ENCODE measurements at places on chromosomes 13 and 19.

GRCh38 chr13:22168437-22169190 is 497.7 kb downstream of the FGF9 start:
- DNase-seq: no peak

- DNase-seq: peak; percentile 37
Observed at GRCh38 chr13:23871616-23872220, 17.5 kb downstream of the MIPEP start.

GRCh38 chr13:34941436-34941834 is 635 bp upstream of the NBEA start:
- DNase-seq: no peak

- DNase-seq: no peak
Observed at GRCh38 chr13:85411591-85411990, 387.6 kb downstream of the SLITRK6 start.

DNA sequence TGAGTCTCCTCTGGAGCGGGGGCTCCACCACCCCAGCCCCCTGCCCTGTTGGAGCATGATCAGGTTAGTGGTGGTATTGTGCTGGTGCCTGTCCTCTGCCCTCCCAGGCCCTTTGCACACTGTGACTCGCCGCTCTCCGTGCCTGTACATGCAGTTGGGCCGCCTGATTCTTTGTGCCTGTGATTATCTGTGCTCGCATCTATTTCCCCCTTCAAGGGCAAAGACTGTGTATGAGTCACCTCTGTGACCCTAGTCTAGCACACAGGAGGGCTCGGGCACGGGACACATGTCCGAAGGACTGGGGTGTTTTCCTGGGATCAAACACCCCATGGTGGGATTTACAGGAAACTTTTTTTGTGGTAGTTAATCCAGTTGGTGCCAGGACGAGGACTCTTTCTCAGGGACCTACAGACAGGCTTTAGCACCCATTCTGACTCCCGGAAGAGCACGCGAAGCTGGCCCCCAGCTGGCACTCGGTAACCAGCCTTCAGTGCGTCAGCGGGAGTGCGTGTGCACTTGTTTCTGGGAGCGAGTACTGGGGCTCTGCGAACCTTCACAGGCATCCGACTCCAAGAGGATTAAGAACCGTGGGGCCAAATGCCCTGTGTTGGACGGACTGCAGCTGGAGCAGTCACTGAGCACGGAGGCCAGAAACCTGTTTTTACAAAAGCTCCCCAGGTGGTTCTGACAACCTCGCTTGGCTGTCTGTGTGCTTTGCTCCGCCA is 6.7 kb downstream of the PPP1R37 start:
- peak; percentile 87 for DNase-seq

DNA sequence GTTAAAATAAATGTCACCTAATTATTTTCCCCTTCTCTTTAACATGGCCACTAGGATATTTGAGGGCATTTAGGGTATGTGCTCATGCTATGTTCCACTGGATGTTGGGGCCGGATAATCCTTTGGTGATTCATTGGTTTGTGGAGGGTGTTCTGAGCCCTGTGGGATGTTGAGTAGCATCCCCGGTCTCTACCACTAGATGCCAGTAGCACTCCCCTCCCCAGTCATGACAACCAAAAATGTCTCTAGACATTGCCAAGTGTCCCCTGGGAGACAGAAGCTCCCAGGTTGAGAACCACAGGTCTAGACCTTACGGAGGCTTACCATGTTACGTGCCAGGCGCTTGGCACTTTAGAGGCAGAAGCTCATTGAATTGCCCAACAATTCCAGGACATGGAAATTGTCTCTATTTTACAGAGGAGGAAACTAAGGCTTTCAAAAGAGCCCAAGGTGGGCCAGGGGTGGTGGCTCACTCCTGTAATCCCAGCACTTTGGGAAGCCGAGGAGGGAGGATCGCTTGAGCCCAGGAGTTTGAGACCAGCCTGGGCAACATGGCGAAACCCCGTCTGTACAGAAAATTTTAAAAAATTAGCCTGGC is 14.1 kb downstream of the SHANK1 start:
- peak; percentile 48 for DNase-seq

DNA sequence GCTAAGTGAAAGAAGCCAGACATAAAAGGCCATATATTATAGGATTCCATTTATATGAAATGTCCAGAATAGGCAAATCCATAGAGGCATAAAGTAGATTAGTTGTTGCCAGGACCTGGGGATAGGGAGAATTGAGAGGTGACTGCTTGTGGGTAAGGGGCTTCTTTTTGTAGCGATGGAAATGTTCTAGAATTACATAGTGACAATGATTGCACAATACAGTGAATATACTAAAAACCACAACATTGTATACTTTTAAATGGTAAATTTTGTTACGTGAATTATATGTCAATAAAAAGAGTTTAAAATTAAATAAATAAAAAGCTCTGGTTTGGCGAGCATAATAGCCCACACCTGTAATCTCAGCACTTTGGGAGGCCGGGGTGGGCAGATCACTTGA is 486.8 kb downstream of the KLF12 start:
- no peak for DNase-seq

DNA sequence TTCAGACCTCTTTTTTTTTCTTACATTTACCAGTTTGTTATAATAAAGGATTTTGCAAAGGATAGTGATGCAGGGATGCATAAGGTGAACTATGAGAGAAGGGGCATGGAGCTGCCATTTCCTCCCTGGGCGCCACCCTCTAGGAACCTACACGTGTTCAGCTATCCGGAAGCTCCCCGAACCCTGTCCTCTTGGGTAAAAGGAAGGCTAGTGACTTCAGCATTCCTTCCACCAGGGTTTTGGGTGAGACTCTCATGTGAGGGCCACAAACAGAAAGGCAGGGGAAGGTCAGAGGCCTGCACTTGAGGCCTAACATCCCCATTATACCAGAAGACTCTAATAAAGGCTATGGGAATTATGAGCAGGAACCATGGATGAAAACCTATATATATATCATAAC is 57.3 kb downstream of the IFT88 start:
- no peak for DNase-seq

DNA sequence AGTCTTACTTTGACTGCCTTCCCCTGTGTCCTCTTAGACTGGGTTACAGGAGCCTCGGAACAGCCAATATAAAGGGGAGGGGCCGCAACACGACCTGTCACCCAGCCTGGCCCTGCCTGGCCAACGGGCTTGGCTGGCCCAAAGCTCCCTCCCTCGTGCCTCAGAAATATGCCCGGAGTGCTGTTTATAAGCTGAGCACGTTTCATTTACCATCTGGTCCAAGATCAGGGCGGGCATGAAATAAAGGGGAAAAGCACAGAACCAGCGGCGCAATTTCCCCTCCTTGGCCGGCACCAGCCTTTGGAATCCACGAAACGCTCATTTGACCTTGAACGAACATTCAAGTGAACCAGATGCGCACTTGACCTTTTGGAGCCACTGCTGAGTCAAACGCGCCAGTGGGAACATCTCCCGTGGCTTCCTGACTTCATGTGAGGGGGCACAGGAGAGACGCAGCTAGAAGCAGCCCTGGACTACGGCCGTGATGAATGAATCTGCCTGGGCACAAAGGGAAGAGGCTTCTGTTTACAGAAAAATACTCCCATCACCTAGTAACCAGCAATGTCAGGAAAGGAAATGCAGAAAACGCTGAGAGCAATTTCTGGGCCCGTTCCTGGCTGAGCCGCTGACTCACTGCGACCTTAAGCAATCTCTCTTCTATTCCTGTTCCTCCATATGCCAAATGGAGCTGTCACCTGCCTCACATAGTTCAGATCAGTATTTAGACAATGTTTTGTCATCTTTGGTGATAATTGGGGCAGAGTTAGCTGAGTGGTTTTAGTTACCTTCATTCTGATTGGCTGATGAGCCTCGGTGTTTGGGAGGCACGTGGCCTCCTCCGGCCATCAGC is 53.3 kb downstream of the RFX2 start:
- peak; percentile 71 for DNase-seq

Measured in NCI-H69 (cell line).